ENCODE measurements at places on chromosomes 3 and 15.

- no peak for DNase-seq
These were observed 3.6 kb upstream of the NMD3 start for GRCh38 chr3:161217496-161217895.

DNA sequence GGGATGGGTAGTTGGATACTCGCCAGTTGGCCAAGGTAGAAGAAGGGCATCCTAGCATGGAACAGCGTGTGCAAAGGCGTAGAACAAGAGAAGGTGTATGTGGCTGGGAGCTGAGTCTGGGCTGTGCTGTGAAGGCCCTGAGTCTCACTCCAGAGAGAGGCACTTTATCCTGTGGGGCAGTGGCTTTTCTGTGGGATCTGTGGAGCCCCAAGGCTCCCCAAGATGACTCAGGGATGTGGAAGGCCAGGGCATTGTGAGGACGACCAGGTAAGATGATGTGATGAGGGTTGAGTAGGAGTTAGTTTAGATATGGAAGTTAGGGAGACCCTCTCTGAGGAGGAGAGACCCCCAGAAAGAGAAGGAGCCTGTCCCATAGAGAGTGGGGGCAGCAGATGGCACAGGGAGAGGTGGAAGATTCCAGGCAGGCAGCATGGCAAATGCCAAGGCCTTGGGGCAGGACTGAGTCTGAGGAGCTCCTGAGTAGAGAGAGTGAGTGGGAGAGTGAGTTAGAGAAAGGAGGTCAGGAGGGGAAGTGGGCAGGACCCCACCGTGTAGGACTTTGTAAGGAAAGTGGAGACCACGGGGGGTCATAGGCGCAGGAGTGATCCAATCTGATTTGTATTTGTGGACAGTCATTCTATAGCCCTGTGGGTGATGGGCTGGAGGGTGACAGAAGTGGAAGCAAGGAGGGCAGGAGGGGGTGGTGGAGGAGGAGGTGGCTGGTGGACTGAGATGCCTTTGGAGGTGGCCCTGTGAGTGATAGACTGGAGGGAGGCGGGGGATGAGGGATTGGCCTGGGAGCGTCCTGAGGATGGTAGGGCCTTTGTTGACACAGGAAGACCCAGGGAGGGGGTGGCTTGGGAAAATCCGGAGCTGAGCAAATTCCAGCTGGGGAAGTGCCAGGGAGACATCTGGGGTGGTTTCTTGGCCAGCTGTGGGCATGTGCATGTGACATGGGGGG, 50.3 kb downstream of the FBLN2 start:
- no peak for DNase-seq

DNA sequence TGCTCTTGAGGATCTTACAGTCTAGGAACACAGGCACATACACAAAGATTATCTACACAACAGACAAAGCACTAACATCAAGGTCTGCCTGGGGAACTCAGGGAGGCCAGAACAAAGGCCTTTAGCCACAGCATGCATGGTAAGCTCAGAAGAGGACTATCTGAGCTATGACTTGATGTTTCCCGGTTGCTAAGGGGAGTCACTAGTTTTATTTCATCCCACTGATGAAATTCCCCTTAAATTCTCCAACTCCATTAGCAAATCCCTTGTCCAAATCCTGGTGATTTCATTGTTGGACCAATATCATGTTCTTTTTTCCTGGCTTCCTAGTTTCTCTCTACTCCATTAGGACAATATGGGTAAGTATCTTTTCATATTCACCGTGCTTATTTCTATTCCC, 23.3 kb downstream of the FBN1 start:
- DNase-seq, result no peak

GRCh38 chr3:22979581-22979980, 223.5 kb upstream of the UBE2E2 start:
- DNase-seq, result no peak

- DNase-seq, result peak; percentile 16
These were observed 44.4 kb upstream of the PSMD6 start for GRCh38 chr3:64067506-64068346.

DNA sequence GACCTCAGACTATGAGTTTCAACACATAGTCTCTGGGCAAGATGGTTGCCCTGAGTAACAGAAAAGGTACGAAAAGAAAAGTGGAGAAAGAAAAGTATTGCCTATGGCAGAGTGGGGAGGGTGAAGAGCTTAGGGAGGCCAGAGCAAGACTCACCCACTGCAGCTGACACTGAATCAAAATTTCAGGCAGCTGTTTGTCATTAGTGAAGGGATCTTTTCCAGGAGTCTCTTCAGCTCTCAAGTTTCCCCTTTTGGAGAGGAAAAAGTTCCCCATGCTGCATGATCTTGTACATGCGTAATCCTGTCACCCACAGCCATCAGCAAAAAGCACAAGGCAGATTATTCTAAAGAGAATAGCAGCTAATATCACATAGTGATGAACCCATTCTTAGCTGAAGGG, 616.9 kb upstream of the GBE1 start:
- DNase-seq, result no peak

DNA sequence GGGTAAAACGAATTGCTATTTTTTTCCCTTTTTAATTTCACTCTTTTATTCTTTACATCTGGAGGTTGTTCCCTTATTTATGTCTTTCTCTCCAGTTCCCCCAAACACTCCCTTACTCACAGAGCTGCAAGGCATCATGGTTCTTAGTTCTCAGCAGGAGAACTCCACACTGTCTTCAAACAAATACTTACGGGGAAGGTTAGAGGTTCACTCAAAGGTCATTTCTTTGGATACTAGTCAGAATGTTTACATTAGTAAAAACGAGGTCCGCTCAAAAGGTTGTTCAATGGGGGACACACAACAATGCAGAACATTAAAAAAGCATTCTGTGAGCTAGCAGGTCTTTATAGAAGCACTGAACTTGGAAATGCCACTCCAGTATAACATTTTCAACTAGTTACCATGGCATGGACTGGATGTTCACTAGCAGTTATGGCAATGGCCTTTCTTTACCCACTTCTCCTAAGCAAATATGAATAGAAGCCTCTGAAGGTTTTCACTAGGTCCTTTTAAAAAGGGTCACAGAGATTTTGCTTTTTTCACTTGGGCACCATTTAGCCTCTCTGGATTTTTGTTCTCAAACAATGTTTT, 201.7 kb downstream of the MEIS2 start:
- no peak for DNase-seq

GRCh38 chr3:35757991-35758757, 118.8 kb downstream of the ARPP21 start:
- DNase-seq, result no peak

- DNase-seq, result no peak
These were observed 69.5 kb downstream of the CBLB start for GRCh38 chr3:105799286-105799685.

GRCh38 chr15:36172955-36173354, 406.5 kb upstream of the CDIN1 start:
- no peak for DNase-seq

GRCh38 chr3:144822671-144823070, 851.0 kb downstream of the DIPK2A start:
- no peak for DNase-seq

- no peak for DNase-seq
These were observed 20.8 kb downstream of the LZTFL1 start for GRCh38 chr3:45821127-45821526.

- no peak for DNase-seq
These were observed 134.0 kb downstream of the PGPEP1L start for GRCh38 chr15:98873441-98874218.

DNA sequence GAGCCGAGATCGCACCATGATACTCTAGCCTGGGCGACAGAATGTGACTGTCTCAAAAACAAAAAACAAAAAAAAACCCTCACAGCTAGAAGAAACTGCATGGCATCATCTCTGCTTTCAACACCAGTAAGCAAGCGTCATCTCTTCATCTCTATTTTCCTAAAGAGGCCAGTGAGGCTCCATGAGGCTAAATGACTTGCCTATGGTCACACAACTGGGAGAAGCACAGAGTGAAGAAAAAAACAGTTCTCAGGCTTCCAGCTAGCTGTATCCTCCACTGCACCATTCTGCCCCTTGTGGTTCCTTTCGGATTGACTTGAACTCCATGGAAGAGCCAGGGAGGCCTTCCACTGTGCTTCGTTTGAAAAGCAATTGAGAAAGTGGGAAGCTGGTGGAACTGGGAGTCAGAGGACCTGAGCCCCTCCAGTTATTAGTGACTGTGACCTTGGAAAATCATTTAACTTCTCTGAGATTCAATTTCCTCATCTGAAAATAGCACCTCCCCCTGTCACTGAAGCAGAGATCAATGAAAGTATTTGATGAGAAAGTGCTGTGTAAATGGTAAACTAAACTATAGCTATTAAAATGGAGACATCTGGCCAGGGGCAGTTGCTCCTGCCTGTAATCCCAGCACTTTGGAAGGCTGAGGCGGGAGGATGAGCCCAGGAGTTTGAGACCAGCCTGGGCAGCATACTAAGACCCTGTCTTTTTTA, 32.1 kb upstream of the DENND4A start:
- peak; percentile 11 for DNase-seq

DNA sequence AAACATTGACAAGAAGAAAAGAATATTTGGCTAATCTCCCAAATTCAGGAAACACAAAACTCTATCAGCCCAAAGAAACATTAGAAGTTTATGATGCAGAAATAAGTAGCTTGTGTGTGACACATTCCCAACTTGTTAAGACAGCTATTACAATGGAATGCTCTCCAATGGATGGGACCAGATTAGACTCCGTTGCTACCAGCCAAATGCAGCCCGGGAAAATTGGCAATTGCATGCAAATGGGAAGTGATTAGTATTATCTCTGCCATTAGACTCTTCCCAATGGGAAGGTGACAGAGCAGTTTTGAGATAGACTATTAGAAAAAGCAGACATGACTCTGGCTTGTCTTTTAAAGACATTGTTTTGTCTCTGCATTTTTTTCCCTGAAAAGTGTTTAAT, 37.4 kb upstream of the KCNMB2 start:
- DNase-seq, result no peak

DNA sequence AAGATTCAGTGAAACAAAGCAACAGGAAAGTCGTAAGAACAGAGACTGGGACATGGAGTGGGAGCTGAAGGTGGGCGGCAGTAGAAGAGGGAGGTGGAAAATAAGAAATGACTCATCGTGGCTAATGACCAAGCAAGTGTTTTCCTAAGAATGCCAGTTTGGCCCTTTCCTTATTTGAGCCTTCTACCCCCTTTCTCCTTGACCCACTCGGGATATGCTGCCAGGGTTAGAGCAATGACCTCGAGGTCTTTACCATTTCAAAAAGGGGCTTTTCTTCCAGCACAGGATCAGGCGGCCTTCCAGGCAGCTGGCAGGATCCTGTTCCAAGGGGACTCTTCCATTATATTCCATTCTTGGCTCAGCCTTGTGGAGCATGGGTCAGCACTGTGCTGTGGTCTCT, 241.1 kb downstream of the RYR3 start:
- no peak for DNase-seq

- DNase-seq, result no peak
These were observed 74.4 kb downstream of the THRB start for GRCh38 chr3:24420224-24420623.

GRCh38 chr15:81296673-81297072, 27.3 kb downstream of the STARD5 start:
- DNase-seq, result no peak

DNA sequence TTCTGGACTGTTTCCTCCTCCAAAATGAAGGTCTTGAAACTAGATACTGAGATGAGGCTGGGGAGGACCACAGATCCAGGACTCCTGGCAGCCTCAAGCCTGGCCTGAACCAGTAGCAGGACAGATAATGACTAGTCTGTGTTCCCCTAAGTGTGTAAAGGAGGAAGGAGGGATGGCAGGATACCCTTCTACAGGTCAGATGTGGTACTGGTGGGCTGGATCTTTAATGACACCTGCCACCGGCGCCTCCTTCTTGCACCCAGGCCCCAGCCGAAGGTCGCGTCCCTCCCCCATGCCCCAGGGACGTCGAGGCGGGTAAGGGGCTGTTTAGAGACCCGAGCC, 556 bp downstream of the USP19 start:
- no peak for DNase-seq

- DNase-seq, result no peak
These were observed 316.2 kb downstream of the PTPRG start for GRCh38 chr3:61877359-61878138.

GRCh38 chr15:55552451-55552850, 35.7 kb downstream of the PYGO1 start:
- no peak for DNase-seq

GRCh38 chr3:140378571-140379340, 299.1 kb upstream of the TRIM42 start:
- DNase-seq, result no peak

GRCh38 chr3:143184099-143184498, 64.5 kb downstream of the CHST2 start:
- DNase-seq, result no peak

DNA sequence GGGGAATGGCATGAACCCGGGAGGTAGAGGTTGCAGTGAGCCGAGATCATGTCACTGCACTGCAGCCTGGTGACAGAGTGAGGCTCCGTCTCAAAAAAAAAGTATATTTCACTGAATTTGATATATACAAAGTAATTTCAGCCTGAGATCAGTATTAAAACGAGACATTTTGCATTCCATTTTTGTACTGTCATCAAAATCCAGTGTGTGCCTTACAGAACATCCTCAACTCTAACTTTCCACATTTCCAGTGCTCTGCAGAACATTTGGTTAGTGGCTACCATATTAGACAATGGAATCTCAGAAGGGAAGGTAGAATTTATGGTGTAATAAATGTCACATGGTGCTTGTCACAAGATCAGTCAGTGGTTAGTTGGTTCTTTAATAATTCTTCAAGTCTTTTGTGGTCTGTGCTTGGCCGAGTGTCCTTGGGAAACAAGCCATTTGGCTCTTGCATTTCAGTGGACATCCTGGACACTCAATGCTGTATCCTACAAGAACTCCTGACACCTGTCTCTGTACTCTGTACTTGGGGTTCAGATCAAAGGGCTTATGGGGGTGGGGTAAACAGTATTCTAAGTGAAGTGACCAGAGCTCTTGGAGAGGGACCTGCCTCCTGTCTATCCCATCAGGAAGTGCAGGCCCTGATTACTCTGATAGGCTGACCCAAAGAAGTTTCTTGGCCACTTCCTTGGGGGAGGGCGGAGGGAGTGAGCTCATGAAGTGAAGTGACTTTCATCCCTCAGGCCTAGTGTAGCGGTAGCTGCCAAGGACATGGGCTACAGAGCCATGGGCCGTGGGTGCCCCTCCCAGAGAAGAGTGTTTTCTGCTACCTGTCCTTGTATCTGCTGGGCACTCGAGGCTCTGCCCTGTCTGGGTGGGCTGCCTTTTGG, 3.7 kb downstream of the ACVR2B start:
- no peak for DNase-seq

GRCh38 chr15:52013151-52013791, 5.7 kb upstream of the MAPK6 start:
- DNase-seq, result no peak

- DNase-seq, result peak; percentile 98
These were observed 268.7 kb downstream of the XXYLT1 start for GRCh38 chr3:195001961-195002861.

GRCh38 chr15:36811903-36812302, 232.5 kb downstream of the CDIN1 start:
- no peak for DNase-seq

GRCh38 chr3:180403156-180403555, 198.8 kb upstream of the TTC14 start:
- DNase-seq, result no peak

DNA sequence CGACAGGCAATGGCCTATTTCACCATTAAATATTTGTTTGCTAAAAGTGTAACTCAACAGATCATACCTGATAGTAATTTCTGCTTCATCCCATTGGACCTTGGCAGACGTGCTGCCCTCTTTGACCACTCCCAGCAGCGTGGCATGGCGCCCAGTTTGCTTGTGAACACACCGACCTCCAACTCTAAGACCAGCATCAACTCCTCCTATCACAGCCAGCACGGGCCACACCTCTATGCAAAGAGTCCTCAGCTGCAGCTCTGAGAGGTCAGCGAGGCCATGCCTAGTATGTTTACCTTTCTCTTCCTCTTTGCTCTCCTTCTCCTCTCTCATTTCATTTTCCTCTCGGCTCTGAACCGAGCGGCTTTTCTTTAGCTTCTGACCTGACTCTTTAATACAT, 80.6 kb downstream of the FBXL22 start:
- no peak for DNase-seq
